Naive thymus-derived CD4-positive, alpha-beta T cell (primary cell): ENCODE measurements at places on chromosomes 13 and 19. TPM values are rescaled to one million over a fixed set of nuclear protein-coding genes. Genes with fewer than 3 reads are reported as not detected.

The NOVA2 gene
- total RNA-seq: not detected

DNA sequence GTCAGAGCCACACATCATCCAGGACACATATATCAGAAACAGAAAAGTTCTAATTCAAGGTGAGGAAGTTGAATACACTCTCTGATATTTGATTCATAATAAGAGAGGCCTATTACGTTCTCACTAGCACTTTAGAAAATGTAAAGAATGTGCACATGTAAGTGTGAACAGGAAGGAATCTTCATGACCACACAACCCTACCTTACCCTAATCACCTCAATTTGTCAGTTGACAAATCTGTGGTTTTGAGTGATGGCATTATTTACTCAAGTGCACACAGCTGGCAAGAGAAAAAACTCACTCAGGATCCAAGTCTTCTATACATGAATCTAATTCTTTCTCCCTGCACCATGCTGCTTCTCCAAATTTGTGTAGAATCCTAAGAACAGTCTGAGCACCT is 445.8 kb downstream of the SUCLA2 start:
- H3K4me3 ChIP-seq: no peak overlapping the region
- H3K27ac ChIP-seq: no peak overlapping the region
- DNase-seq: no peak
- no peaks in the 10 kb centered on the region for H3K27me3 ChIP-seq
- no peaks in the 10 kb centered on the region for H3K4me1 ChIP-seq
- H3K36me3 ChIP-seq: no peaks in the 10 kb centered on the region

GRCh38 chr13:108273429-108274118 is 4.1 kb downstream of the TNFSF13B start:
- H3K4me1 ChIP-seq: no peaks in the 10 kb centered on the region
- H3K27ac ChIP-seq: no peak overlapping the region
- no peaks in the 10 kb centered on the region for H3K27me3 ChIP-seq
- DNase-seq: no peak

- no peaks in the 10 kb centered on the region for H3K27me3 ChIP-seq
- no peaks in the 10 kb centered on the region for H3K4me1 ChIP-seq
- DNase-seq: no peak
- no peak overlapping the region for H3K27ac ChIP-seq
- no peaks in the 10 kb centered on the region for H3K36me3 ChIP-seq
- H3K4me3 ChIP-seq: no peak overlapping the region
Measured at GRCh38 chr13:107210723-107211030, 642.7 kb upstream of the ARGLU1 start.

DNA sequence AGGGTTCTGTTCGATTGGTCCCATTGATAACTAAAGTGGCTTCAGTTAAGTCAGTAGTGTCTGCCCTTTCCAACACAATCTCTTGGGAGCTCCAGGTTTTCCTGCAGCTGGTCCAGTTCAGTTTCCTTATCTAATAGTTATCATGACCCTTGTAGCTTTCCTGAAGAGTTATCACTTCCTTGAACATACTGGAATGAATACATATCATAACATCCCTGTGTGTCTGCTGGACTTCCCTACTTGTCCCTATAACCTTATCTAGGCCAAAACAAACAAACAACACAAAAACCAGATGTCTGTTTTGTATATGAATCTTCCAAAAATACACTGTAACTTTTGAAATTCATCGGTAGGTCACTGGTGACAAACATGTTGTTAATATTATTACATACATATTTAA is 167.6 kb downstream of the DCT start:
- DNase-seq: no peak
- no peak overlapping the region for H3K4me3 ChIP-seq
- no peak overlapping the region for H3K27ac ChIP-seq
- H3K36me3 ChIP-seq: no peaks in the 10 kb centered on the region
- H3K27me3 ChIP-seq: no peaks in the 10 kb centered on the region

DNA sequence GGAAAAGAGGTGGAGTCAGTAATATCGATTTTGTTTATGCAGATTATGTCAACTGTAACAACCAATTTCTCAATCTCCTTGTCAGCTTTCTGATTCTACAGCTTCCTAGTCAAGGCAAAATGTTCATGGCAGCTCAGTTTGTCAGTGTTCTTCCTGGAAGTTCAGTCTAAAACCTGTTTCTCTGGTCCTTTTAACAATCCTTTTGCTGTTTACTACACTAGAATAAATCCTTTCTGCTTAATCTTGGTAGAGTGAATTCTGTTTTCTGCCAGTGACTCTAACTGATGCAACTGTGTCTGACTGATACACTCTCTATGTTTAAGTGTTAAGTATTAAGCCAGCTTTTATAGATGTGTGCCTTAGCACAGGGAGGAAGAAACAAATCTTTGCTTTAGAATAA is 516.9 kb upstream of the KLF12 start:
- H3K4me3 ChIP-seq: no peak overlapping the region
- H3K27ac ChIP-seq: no peak overlapping the region
- DNase-seq: no peak
- H3K27me3 ChIP-seq: no peaks in the 10 kb centered on the region
